ENCODE measurements at places on chromosomes 1 and 21. TPM values are rescaled to one million over a fixed set of nuclear protein-coding genes. Genes with fewer than 3 reads are reported as not detected.

- DNase-seq = no peak
Measured at GRCh38 chr1:214429951-214430770, 121.2 kb downstream of the PTPN14 start.

DNA sequence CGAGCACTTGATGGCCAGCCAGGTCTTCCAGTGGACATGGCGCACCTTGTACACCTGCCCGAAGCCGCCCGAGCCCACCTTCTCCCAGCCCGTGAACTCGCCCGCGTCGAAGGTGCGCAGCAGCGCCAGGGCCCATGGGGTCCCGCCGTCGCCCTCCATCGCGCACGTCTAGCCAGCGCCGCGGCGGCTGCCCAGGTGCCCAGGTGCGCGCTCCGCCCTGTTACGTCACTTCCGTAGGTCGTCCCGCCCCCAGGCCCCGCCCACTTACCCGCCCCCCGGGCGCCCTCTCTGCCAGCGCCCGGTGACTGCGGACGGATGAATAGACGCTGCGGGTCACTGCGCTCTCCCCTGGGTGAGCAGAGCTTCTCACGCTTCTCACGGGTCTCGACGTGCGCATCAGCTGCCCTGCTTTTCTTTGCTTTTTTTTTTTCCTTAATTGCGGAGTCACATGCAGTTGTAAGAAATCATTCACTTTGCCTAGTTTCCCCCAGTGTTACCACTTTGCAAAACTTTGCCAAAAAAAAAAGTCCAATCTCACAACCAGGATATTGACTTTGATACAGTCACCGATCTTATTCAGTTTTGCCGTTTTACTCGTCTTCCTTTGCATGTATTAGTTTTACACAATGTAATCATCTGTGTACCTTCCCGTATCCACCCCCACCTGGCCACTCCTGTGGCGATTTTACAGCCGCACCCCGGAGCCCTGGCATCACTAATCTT is at the start of gene RIPK4:
Gene RIPK4, minus strand, starts transcription at position 170 of the 723 bp plus-strand sequence. Its CDS starts 11 bp downstream, at position 159.
- DNase-seq = peak; percentile 76

The ANKRD34A gene
- total RNA-seq = 4.8 TPM

DNA sequence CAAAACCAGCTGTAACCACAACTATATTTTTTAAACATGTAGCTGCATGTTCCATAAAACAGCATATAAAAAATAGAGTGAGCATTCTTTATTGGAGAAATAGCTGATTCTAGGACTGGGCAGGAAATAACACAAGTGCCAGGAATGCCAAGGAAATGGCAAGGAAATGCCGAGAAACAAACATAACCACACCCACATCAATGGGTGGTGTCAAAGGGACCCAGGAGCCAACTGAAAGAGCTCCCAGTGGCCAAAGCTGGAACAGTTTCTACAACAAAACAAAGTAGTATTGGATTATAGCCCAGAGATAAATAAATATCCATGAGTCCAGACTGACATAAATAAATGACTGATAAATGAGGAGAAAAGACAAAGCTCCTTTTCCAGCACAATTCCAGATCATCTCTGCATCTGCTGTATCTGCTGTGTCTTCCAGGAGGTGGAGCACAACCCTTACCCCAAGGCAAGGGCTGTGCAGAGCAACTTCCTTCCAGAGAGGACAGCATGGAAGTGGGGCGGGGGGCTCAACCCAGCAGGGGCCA is 28.1 kb downstream of the ADARB1 start:
- peak; percentile 36 for DNase-seq

DNA sequence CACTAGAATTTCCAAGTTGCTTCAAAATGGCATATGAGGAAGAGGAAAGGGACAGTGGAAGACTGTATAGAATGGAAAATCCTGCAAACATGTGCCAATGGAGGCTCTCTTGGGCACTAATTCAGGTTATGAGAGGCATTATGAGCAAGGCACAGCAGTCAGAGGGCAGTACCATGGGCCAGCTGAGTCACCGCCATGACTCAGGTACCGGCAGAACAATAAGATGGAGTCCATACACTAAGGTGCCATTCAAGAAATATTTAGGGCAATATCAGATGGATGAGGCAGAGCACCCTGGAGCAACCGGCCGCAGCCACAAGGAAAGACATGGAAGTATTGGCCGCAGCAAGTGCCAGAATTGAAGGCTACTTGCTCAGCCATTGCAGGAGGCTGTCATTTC is 25.6 kb upstream of the VAV3 start:
- no peak for DNase-seq

DNA sequence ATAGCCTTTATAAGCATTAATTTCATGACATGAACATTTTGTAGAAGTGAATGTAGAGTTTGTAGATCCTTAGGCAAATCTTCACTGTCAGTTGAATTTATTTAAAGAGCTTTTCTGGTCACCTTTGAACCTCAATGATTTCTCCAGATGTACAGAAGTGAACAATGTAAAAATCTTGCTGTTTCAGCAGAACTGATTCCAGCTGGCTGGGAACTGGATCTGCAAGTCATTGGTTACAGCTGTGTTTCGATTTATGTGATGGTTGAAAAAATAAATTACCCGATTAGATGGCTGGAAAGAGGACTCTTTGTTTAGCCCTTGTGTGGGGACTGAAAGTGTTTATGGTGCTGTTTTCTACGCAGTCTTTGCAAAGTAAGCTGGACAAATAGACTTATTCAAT is 849.8 kb downstream of the USP25 start:
- DNase-seq = no peak

DNA sequence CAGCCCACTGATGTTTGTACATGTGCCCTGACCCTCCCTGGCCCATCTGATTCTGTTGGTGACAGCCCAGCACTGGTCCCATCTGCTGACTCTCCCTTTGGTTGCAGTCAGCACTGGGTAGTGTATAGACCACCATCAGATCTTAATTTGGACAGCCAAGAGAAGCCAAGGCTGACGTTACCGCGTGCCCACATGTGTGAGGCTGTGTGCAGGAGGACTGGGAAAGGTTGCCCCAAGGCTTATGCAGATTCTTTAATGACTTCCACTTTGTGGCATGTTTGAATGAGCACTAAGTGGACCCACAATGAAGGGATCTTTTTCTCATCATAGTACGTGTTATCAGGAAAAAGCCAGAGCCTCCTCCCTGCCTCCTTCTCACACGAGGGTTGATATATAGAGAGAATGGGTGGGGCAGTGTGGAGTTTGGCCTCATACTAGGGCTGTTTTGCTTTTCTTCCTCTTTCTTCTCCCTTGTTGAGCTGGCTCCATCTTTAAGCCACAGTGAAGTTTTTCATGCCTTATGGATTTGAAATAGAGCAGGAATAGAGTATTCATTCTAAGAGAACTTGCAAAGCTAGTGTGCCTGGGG is 93.5 kb downstream of the NAV1 start:
- no peak for DNase-seq

The SPRR2E gene
- total RNA-seq = not detected

The NDC1 gene
- 61.8 TPM for total RNA-seq

- DNase-seq = peak; percentile 31
Measured at GRCh38 chr1:197181982-197182381, 35.5 kb upstream of the ASPM start.

DNA sequence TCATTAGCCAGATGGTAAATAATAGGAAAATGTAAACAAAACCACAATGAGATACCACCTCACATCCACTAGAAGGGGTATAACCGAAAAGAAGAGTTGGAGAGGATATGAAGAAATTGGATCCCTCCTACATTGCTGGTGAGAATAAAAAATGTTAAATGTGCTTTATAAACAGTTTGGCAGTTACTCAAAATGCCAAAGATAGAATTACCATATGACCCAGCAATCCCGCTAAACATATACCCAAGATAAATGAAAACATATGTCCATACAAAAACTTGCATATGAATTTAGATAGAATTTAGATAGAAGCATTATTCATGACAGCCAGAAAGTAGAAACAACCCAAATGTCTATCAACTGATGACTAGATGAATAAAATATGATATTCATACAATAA is 4.4 kb upstream of the FMO2 start:
- no peak for DNase-seq

The GRHL3 gene
- total RNA-seq = 0.35 TPM

DNA sequence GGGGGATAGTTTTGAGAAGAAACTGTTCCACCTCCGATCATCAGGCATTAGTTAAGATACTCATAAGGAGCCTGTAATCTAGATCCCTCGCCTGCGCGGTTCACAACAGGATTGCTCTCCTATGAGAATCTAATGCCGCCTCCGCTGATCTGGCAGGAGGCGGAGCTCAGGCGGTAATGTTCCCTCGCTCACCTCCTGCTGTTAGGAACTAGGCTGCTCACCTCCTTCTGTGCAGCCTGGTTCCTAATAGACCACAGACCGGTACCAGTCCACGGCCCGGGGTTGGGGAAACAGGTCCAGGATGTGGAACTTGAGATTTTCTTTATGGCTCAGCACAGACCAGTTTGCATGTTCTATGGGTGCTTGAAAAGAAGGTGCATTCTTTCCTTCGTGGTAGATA is 27.2 kb upstream of the FAM3B start:
- no peak for DNase-seq

- no peak for DNase-seq
Measured at GRCh38 chr1:31413405-31414001, 490 bp downstream of the SERINC2 start.

DNA sequence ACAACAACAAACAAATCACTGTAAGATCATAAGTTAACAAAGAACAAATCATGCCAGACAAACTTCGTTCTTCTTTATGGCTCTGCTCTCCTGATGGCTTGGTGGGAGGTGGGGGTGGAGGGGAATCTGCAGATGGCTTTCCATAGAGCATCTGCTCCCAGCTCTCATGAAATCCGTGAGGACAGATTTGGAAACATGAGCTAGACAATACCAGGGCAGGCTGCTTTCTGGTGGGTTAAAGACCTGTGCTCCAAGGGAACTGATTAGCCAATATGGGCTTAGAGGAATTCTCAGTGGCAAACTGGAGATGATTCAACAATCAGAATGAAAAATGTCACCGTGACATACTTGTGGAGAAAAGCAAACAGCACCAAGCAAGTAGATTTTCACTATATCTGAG is 69.4 kb upstream of the TLR5 start:
- no peak for DNase-seq

The SH2D2A gene
- 2.1 TPM for total RNA-seq

DNA sequence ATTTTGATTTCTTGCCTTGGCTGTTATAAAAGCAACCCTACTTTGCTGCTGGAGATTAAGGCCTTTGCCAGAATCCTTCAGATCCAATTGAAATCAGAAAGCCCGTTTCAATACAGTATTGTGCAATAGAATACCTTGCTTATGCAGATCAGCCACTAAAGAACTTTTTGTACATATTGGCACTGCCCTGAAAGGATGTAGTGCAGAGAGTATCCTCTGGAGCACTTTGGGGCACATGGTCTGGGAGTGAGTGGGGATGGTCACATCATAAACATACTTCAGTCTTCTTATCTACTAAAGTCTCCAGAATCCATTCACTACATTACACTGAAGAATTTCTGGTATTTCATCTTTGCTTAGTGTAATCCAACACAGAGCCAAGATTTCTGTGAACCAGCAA is 189.0 kb downstream of the CENPF start:
- DNase-seq = no peak

DNA sequence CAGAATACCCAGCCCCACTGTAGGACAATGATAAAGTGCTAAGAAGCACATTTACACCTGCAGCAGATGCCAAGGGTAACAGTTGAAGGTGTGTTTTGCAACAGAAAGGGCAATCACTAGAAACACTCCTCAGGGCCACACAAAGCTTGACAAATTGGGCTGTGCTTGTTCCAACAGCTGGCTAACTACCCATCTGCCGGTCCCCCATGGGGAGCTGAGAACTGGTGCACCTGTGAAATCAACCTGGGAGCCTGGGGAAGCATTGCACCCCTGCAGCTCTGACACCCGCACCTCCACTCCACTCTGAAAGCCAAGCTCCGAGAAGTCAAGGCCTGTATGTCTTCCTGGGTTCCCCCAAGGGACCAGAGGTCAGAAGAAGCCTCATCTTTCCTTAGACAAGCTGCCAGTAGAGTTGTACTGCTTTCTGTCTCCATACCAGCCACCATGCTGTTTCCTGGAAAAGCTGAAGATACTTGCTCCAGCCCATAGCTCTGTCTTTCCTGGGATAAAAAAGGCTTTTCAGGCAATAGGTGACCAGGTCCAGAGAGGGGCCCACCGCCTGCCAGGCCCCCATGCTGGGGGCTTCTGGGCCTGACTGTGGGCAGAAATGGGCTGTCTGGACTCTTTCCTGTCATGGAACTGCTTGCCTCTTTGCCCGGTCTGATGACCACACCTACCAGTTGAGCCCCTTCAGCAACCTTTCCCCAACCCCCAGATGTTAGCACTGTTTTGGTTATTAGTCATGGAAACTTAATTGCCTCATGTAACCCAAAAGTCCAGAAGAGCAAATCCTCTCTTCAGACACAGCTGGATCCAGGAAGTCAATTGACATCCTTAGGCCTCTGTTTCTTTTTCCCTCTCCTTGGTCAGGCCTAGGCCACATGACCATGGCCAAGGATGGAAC is 93.6 kb downstream of the KIF14 start:
- peak; percentile 57 for DNase-seq

The GBP7 gene
- not detected for total RNA-seq

DNA sequence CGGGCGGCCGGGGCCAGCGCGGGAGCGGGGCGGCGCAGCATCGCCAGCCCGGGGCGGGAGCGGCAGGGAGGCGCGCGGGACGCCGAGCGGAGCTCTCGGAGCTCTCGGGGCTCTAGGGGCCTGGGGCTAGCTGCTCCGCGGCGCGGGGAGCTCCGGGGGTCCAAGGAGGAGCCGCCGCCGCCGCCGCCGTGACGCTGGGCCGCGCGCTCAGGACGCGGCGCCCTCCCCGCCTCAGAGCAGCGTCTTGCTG is 147 bp downstream of the CLSTN1 start:
- no peak for DNase-seq

GRCh38 chr1:52007215-52008002 is 16.9 kb upstream of the RAB3B start:
- DNase-seq = no peak

- no peak for DNase-seq
Measured at GRCh38 chr1:87794788-87795614, 466.3 kb downstream of the LMO4 start.

GRCh38 chr1:169698976-169699375 is 12.4 kb downstream of the SELL start:
- no peak for DNase-seq
